ENCODE measurements at places on chromosomes 4 and X.

DNA sequence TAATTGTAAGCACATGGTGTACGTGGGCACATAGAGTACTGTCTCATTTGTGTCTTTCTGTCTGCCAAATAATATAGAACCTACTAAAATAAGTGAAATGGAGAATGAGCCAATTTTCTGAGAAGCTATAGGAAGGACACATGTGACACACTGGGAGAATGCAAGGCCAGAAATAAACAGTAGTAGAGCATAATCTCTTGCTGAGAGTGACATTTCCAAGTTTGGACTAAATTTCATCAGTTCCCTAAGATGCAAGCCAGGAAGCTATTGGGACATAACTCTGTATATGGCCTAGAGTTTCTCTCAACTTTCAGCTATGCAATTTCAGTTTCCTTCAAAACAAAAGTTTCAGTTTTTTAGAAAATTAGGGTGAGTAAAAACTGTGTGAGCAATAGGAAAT is 638.7 kb downstream of the PCDH18 start:
- no peak for DNase-seq

DNA sequence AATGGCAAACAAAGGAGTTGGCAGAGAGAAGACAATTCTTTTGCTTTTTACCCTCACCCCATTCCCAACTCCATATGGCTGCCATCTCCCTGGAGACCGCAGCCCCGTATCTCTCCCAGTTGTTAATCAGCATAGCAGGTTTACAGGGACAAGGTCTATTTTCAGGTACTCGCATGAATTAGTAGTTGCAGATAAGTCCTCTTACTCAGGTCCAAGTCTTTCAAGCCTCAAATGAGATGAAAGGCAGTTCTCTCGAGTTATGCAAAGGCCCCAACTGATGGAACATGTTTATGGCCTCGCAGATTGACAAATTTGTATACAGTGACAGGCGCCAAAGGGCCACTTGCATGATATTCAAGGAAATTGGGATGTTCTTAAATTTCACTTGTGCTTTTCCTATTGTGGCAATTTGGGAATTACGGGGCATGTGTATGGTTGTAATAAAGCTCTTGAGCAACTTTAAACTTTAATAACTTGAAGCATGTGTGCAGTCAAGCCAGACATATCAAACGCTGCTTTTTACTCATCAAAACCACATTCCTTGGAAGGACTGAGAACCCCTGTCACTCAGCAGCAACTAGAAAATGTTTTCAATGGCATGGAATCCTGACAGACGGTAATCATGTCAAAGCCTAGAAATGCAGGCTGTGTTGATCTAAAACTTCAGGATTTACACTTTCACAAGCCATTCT is 45.1 kb downstream of the KDR start:
- DNase-seq: peak; percentile 13

GRCh38 chr4:184940500-184940899 is 77.8 kb upstream of the HELT start:
- DNase-seq: no peak

- DNase-seq: no peak
Observed at GRCh38 chrX:132740316-132741123, 217.9 kb downstream of the HS6ST2 start.

GRCh38 chr4:121806411-121806810 is 5.3 kb downstream of the EXOSC9 start:
- DNase-seq: no peak

GRCh38 chrX:148562846-148563245 is 62.4 kb downstream of the AFF2 start:
- DNase-seq: no peak

DNA sequence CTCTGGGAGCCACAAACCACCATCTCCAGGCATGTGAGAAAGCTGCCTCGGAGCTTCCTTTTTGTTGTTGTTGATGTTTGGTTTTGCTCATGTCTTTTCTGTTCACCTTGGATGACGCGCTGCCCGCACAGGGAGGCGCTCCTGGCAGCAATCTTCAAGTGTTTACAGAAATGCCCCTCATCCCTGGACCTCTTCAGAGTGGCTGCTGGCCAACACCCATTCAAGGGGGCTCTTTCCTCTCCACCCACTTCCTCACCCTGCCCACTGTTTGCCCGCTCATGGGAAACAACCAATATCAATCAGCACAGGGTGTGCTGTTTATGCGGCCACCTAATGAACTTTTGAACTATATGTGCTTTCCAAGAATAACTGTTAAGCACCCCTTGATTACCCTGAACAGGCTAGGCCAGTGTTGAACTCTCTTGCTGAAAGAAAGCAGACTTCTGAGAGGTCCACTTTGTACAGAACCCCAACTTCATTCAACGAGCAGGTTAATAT is 355.1 kb upstream of the CLNK start:
- no peak for DNase-seq

DNA sequence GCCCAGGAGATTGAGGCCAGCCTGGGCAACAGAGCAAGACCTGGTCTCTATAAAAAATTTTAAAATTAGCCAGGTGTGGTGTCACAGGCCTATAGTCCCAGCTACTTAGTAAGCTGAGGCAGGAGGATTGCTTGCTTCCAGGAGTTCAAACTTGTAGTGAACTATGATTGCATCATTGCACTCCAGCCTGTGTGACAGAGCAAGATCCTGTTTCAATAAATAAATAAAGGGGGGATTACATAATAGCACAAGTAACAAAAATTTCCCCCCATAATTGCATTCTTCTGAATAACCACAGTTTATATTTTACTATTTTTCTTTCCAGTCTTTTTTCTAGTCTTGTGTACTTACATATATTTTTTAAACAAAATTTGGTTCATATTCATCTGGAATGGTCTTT is 135.6 kb downstream of the CHIC2 start:
- DNase-seq: no peak

DNA sequence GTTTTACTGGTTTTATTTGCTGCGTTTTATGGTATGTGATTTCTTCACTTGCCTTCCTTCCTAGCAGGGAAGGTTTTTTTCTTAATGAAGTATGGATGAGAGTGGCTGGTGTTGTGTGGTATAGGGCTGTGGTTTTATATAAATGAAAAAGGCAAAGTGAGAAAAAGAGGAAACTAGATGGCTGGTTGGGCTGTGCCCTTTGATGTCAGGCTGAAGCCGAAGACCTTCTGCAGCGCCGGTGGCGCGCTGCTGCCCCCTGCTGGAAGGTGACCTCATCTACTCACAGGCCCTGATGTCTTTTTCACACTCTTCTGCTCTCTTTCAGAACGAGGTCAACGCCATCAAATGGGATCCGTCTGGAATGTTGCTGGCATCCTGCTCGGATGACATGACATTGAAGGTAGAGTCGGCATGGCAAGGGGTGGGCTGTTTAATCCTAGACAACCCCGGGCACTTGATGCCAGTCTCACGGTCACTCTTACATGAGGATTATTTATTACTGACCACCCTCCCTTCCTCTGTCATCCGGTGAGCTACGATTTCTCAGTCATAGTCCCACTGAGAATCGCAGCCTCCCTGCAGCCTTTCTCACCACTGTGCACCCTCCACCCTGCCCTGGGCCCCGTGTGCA is 56.6 kb downstream of the GPR143 start:
- DNase-seq: peak; percentile 27

GRCh38 chrX:153560000-153560399 is 38.9 kb downstream of the CCNQ start:
- no peak for DNase-seq

DNA sequence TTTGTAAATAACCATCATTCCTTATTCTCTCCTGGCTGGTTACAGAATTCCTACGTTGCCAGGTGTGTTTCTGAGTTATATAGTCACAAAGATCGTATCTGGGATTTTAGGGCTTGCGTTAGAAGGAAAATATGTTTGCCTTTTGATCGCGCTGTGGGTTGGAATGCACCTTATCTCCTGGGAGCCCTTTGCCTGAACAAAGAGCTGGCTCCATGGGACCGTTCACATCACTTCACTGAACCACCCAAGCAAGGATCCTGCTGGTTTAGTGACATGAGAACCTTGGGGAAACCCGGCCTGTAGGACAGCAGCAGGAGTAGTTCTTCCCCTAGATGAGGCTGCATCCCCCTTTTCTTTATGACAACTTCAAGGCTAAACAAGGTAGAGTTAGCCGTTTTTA is 51.6 kb downstream of the RS1 start:
- no peak for DNase-seq

GRCh38 chr4:22202246-22202974 is 253.8 kb upstream of the KCNIP4 start:
- no peak for DNase-seq

DNA sequence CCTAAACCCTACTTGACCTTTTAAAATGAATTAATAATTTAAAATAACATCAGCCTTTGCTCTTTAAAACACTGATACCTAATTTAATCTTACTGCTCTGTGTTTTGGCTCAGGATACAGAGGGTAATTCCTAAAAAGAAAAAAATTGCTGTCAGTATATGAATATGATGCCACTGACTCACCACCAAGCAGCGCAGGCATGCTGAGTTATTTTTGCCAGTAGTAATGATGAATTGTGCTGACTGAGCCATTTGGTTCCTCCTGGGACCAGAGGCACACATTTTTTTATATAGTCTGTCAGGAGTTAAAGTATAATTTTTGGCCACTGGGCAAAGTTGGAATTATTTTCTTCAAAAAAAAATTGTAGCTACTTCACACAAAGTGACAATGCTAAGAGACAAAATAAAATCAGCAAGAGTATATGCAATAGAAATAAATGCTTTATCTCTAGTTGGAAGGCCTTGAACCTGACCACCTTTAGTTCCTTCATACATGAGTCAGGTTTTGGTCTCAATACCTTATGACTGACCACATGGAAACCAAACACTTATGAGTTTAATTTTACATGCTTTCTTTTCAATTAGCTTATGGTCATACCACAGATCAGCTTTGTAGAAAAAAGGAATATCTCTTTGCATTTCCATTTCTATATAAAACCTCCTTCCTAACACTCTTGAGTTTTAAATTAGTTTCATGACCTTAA is 115.1 kb downstream of the PPP3CA start:
- no peak for DNase-seq

All from NCI-H2171 (cell line).